ENCODE measurements at places on chromosomes 16 and 17.

- H3K27me3 ChIP-seq: no peaks in the 10 kb centered on the region
- no peak for DNase-seq
- no peaks in the 10 kb centered on the region for H3K4me1 ChIP-seq
- no peak overlapping the region for H3K4me3 ChIP-seq
- no peak overlapping the region for H3K27ac ChIP-seq
- no peaks in the 10 kb centered on the region for H3K36me3 ChIP-seq
Measured at GRCh38 chr16:88730632-88731607, 24.6 kb downstream of the CTU2 start.

DNA sequence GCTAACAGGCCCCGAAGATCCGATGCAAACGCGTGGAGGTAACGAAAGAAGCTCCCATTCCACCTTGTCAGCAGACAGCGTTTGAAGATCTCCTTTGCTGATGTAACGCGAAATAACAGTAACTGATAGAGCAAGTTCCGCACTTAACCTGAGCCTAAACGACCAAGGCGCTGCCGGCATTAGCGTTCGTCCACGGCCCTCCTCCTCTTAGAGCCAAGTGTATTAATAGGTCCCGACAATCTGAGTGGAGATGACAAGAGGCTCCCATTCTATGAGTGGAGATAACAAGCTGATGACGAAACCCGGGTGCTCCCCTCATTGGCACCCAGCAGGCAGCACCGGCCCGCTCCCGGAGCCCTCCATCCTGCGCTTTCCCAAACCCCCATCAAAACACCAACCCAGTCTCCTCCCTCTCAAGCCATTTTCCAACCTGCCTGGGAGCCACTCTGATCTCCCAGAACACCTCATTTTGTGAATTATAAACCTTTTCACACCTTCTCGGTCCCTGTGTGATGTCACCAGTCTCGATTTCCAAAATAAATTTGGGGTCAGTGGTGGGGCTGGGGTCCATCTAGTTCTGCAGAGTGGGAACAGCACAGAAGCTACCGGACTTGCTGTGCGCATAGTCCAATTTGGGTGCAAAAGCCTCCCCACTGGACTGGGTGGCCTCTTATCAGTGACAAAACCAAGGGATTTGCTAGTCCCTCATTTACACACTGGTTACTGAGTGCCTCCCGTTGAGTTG lies 35.4 kb upstream of the ARL4D start:
- peaks cover 35% of the 10 kb centered on the region for H3K4me1 ChIP-seq
- H3K27ac ChIP-seq: no peak overlapping the region
- DNase-seq: no peak
- H3K36me3 ChIP-seq: no peaks in the 10 kb centered on the region
- H3K27me3 ChIP-seq: no peaks in the 10 kb centered on the region
- no peak overlapping the region for H3K4me3 ChIP-seq

DNA sequence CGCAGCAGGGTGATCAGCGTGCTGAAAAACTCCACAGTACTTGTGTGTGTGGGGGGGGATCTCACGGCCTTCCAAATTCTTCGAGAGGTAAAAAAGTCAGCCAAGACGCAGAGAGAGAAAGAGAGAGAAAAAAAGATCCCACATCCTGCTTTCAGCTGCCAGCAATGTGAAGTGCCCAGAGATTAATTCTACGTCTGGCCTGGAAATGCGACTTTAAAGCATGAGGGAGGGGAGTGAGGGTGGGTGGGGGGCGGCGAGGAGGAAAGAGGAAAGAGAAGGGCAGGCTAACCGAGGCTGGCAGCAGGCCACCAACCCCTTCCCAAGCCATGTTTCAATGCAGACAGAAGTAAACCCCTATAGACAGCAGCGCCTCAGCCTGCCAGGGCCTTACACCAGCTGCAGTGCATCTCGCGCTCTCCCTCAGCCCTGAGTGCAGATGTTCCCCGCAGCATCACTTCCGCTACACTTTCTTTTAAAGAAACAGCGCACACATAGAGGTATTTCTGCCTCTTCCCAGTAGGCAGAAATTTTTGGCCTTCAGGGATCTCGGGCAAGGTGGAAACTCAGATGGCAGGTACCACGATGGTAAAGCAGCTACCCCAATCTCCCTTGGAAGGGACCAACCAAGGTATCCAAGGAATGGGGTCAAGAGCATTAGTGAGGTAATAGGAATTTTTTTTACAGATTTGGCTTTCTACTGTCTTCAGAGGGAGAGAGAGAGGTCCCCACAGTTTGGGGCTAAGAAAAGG lies 87.8 kb downstream of the SMG6 start:
- no peak overlapping the region for H3K27ac ChIP-seq
- no peak for DNase-seq
- no peaks in the 10 kb centered on the region for H3K27me3 ChIP-seq
- H3K36me3 ChIP-seq: no peaks in the 10 kb centered on the region
- peaks cover 23% of the 10 kb centered on the region for H3K4me1 ChIP-seq

- H3K36me3 ChIP-seq: no peaks in the 10 kb centered on the region
- no peak overlapping the region for H3K27ac ChIP-seq
- H3K4me3 ChIP-seq: no peak overlapping the region
Measured at GRCh38 chr16:35741546-35741945, 2282.1 kb downstream of the TP53TG3F start.

DNA sequence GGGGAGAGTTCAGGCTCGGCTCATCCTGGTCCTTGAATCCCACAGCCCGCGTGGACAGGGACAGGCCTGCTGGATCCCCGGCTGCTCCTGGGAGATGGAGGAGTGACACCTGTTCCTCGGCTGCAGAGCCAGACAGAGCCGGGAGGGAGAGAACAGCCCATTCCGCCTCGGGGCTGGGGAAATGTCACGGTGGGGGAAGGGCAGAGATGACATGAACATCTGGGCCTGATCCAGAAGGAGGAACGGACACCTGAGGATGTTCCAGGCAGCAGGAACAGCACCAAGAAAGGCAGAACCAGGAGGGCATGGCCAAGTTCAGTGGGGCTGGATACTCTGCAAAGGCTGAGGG lies 2.1 kb downstream of the ZNF764 start:
- peaks cover 17% of the 10 kb centered on the region for H3K4me1 ChIP-seq
- no peaks in the 10 kb centered on the region for H3K36me3 ChIP-seq
- no peaks in the 10 kb centered on the region for H3K27me3 ChIP-seq
- no peak for DNase-seq
- no peak overlapping the region for H3K27ac ChIP-seq

- H3K27me3 ChIP-seq: no peaks in the 10 kb centered on the region
- DNase-seq: peak; percentile 99
- H3K4me3 ChIP-seq: no peak overlapping the region
- peaks cover 47% of the 10 kb centered on the region for H3K4me1 ChIP-seq
Measured at GRCh38 chr16:89502081-89502843, 5.9 kb upstream of the SPG7 start.

- H3K4me3 ChIP-seq: no peak overlapping the region
- H3K27me3 ChIP-seq: no peaks in the 10 kb centered on the region
- DNase-seq: no peak
- no peaks in the 10 kb centered on the region for H3K36me3 ChIP-seq
- no peak overlapping the region for H3K27ac ChIP-seq
Measured at GRCh38 chr17:58980706-58981481, 125.8 kb downstream of the TRIM37 start.

DNA sequence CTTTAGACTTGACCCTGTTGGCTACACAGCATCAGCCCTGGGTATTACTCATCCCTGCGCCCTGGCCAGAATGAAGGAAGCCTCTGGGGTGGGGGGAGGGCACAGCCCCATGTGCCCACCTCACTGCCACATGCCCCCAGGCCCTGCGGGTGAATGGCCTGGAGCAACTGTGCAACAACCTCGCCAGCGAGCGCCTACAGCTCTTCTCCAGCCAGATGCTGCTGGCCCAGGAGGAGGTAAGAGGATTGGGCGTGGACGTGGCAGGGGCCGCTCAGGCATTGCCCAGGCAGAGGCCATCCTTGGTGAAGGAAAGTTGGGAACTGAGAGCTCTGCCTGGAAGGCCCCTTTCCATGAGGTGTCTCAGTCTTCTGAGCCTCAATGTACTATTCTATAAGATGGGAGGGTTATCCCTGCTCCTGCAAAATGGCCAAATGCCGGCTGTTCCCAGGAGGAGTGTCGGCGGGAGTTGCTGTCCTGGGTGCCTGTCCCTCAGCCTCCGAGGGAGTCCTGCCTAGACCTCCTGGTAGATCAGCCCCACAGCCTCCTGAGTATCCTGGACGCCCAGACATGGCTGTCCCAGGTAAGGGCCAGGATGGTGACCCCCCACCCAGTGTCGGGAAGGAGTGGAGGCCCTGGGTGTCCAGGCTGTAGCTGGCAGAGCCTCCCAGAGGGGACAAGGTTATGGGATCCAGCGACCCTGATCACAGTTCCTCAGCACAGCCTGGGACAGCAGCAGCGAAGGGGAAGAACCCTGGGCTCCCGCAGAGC lies 8.9 kb downstream of the MYO15B start:
- no peaks in the 10 kb centered on the region for H3K36me3 ChIP-seq
- H3K4me3 ChIP-seq: no peak overlapping the region
- no peaks in the 10 kb centered on the region for H3K27me3 ChIP-seq
- no peak for DNase-seq
- H3K4me1 ChIP-seq: peaks cover 17% of the 10 kb centered on the region
- H3K27ac ChIP-seq: no peak overlapping the region

DNA sequence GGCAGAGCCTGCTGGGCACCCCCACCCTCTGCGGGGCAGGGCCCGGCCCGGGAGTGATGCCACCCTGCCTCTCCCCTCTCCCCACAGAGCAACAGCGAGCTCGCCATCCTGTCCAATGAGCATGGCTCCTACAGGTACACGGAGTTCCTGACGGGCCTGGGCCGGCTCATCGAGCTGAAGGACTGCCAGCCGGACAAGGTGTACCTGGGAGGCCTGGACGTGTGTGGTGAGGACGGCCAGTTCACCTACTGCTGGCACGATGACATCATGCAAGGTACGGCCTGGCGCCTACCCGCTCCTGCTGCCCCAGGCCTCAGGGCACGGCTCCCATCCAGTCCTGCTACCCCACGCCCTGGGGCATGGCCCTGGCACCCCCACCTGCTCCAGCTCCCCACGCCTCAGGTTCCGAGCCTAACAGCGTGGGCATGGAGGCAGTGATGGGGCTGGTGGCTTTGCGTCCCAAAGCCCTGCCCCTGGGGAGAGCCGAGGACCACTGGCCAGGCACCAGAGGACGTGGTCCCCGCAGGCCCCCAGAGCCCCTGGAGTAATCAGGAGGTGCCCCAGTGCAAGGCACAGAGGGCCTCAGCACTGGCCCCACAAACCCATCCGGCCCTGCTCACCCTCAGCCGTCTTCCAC lies 38.4 kb downstream of the TSC2 start:
- no peak overlapping the region for H3K27ac ChIP-seq
- no peaks in the 10 kb centered on the region for H3K27me3 ChIP-seq
- H3K36me3 ChIP-seq: no peaks in the 10 kb centered on the region
- DNase-seq: no peak
- no peaks in the 10 kb centered on the region for H3K4me1 ChIP-seq

- DNase-seq: no peak
- H3K4me3 ChIP-seq: no peak overlapping the region
- H3K4me1 ChIP-seq: no peaks in the 10 kb centered on the region
- no peak overlapping the region for H3K27ac ChIP-seq
Measured at GRCh38 chr17:75592348-75593020, 4.9 kb downstream of the MYO15B start.

DNA sequence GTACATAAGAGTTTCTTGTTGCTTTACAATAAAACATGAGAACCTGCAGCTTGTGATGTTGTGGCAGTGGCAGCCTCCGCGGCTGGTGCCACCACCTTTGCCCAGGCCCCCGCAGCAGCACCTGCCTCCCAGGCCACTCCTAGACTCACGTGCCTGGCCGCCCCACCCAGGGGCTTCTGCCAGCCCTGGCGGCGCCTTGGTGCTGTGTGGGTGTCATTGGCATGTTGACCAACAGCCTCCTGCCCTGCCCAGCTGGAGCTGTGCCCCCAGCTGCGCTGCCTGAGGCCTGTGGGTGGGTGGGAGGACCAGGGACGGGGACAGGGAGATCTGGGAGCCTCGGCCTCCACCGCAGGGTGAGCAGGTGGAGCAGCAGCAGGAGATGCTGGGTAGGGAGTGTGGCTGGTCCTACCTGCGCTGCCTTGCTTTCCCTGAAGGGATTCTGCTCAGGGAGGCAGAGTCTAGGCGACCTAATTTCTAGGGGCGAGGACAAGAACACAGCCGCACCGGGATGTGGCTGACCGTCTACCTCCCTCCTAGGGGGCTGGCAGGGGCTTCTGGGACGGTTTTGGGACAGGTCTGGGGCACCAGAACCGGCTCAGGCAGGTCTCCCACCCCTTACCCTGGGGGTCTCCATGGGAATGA lies 428 bp upstream of the DNASE1L2 start:
- no peak overlapping the region for H3K4me3 ChIP-seq
- no peaks in the 10 kb centered on the region for H3K27me3 ChIP-seq
- no peaks in the 10 kb centered on the region for H3K36me3 ChIP-seq
- no peak for DNase-seq
- H3K4me1 ChIP-seq: no peaks in the 10 kb centered on the region

- no peak for DNase-seq
- H3K4me1 ChIP-seq: no peaks in the 10 kb centered on the region
- H3K4me3 ChIP-seq: no peak overlapping the region
- H3K27me3 ChIP-seq: no peaks in the 10 kb centered on the region
- no peaks in the 10 kb centered on the region for H3K36me3 ChIP-seq
Measured at GRCh38 chr17:29862951-29863350, 67.1 kb downstream of the SSH2 start.

DNA sequence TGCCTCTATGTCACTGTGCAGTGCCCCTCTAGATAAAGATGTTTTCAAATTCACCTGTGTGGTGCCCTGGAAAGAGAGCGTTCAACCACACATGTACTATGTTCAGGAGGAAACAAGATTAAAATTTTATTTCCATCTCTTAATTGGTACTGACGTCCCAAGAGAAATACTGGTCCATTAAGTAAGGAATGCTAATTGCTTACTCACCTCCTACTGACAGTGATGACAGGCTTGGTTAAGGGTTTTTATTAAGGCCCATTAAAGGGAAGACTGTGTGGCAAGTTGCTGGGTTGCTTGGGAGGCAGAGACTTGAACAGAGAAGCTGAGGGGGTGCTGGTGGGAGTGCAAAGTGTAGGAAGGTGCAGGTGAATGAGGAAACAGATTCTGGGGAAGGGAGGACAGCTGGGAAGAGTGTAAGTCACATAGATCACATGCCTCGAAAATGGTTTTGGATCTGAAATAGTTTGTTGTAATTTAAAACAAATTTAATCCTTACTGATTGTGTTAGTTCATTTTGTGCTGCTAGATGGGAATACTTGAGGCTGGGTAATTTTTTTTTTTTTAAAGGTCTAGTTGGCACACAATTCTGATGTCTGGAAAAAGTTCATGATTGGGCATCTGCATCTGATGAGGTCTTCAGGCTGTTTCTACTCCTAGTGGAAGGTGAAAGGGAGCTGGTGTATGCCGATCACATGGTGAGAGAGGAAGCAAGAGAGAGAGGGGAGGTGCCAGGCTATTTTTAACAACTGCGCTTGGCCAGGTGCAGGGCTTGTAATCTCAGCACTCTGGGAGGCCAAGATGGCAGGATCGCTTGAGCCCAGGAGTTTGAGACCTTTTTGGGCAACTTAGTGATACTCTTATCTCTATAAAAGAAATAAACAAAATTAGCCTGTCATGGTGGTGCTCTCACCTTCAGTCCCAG lies 140.5 kb downstream of the CACNG3 start:
- H3K4me3 ChIP-seq: no peak overlapping the region
- DNase-seq: no peak
- H3K4me1 ChIP-seq: no peaks in the 10 kb centered on the region
- H3K27ac ChIP-seq: no peak overlapping the region
